ENCODE measurements at places on chromosomes 3 and 15.

- no peak for DNase-seq
Observed at GRCh38 chr15:100250176-100250800, 91.5 kb downstream of the ADAMTS17 start.

- DNase-seq: no peak
Observed at GRCh38 chr3:28326458-28326926, 22.0 kb upstream of the ZCWPW2 start.

GRCh38 chr3:125331243-125331642 is 43.9 kb downstream of the ZNF148 start:
- no peak for DNase-seq

GRCh38 chr3:156299569-156299968 is 179.2 kb downstream of the KCNAB1 start:
- DNase-seq: no peak

DNA sequence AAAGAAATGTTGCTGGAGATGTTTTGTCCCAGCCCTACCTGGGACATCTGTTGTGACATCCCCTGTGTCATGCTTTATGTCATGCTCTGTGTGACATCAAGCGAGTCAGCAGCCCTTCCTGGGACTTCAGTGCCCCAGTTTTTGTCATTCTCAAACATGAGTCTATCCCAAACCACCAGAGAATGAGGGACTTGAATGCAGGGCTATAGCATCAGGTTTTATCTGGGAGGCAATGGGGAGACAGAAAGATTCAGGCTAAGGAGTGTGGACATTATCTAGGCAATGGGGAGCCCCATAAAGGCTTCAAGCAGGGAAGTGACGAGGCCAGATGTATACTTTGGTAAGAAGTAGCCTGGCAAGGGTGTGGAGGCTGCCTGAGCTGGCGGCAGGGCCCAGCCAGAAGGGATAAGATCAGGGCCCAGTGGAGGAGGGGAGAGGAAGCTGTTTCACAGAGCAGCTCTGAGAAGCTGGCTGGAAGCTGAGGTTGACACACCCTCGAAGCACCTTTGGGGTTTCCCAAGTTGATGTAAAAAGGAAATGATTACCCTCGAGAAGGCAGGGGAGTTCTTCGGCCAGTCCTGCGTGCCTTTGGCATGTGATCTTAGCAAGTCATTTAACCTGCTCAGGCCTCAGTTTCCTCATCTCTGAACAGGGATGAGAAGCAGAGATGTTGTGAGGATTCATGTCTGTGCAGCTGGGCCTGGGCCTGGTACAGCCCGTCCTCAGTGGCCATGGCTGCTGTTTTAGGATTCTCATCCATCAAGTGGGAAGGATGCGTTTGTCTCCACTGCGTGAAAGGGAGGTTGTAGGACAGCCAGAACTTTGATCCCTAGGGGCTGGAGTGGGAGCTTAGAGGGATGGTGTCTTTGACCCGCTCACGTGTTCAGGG is 34.3 kb downstream of the IRAK2 start:
- peak; percentile 62 for DNase-seq

DNA sequence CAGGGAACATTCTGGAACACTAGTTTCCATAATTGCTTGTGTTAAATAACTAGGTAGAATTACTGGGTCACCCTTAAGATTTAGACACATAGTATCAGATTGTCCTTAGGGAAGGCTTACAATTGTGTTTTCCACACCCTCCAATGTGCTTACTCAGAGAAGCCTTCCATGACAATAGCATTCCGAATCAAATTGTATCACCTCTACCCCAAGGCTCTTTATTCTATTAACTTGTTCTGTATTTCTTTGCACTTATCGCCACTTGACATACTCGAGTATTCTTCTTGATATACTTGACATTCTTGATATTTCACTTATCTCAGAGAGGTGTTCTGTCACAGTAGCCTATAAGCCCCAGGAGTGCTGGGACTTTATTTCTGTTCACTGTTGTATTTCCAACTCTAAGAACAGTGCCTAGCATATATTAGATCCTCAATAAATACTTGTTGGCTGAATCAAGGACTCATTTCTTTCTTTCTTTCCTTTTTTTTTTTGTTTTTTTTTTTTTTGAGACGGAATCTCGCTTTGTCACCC is 238.9 kb upstream of the PDZRN3 start:
- DNase-seq: no peak

- DNase-seq: no peak
Observed at GRCh38 chr15:84890670-84891162, 6.3 kb downstream of the SLC28A1 start.

DNA sequence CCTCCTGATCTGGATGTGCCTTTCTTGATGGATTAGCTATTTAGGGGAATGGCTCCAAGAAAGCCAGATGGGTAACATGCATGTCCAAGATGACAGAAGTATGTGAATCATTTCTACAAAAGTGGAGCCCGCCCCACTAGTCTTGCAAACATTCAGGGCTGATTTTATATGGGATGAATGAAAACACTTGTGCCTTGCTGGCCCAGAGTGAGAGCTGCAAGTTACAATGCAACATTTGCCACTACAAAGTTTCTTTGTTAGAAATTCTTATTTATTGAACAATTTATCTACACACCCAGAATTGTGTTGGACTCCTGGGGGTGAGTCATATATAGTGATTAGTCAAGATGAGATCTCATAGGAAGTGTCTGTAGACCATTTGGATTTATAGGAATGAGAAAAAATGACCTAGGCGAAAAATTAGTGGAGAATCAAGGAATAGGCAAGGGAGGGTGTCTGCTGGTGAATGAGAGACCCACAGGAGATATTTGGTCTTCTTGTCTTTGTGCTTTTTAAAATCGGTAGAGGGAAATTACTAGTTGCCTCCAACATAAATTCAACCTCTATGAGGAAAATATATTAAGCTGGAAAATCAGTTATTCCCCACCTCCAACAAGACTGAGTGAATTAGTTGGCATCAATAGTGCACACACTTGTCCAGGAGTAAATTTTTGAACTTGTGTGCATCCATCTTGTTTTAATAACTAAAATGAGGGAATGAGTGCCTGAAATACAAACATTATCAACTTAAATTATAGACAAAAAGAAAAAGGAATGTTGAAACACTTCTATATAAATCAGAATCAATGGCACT is 53.5 kb upstream of the DCBLD2 start:
- DNase-seq: no peak

GRCh38 chr3:36493051-36493450 is 112.7 kb downstream of the STAC start:
- peak; percentile 32 for DNase-seq

- no peak for DNase-seq
Observed at GRCh38 chr3:190165253-190165652, 44.6 kb upstream of the P3H2 start.

DNA sequence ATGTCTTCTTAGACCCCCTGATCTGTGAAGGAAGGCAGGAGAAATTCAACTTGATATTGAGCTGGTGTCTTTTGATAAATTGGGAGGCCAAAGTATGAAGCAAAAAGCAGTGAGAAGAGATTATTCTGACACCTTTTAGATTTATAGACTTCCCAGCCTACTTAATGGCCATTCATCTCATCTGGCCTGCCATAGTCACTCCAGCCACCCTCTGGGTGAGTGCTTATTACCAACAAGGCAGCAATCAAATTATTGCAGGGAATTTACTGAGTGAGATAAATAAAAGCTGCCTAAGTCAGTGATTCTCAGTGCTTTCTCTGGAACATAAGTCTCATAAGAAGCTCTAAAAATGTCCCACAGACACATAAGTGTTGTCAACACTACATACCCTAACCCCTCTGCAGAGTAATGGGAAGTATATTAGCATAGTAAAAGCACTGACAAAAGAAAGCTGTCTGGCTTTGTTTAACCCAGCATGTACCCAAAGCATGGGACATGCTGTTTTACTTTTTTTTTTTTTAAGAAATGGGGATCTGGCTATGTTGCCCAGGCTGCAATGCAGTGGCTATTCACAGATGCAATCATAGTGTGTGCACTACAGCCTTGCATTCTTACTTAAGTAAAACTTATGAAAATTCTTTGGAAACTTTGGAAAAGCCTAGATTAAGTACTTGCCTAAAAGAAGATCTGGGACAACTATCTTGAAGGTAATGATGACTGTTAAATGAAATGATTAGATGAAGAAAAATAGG is 725.3 kb downstream of the TUSC7 start:
- DNase-seq: no peak

DNA sequence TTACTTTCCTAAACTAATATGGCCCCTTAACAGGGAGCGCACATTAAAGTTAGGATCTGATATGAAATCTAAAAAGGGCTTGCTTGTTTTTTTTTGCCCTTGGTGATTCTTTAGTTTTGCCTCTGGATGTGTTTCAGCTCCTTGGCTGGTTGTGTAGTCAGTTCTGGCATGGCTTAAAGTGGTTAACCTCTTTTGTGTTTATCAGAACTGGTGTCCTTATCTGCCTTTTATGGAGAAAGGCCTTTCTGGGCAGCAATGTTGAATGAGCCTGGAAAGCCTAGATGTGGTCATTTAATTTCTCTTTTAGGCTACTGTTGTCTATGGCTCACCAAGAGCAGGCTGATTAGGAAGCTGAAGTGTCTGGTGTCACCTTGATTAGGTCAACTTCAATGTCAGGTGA is 254.5 kb upstream of the ROPN1 start:
- no peak for DNase-seq

DNA sequence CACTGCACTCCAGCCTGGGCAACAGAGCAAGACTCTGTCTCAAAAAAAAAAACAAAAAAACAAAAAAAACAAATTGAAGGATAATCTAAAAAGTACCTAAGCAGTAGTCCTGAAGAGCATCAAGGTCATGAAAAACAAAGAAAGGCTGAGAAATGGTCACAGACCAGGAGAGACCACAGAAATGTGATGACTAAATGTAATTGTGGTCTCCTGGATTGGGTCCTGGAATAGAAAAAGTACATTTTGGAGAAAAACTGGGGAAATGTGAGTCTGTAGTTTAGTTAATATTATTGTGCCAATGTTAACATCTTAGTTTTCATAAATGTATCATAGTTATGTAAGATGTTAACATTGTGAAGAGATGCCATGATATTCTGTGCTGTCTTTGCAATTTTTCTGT is 267.5 kb upstream of the NR2E3 start:
- DNase-seq: no peak

GRCh38 chr15:78255421-78256043 is 8.8 kb upstream of the DNAJA4 start:
- DNase-seq: no peak

DNA sequence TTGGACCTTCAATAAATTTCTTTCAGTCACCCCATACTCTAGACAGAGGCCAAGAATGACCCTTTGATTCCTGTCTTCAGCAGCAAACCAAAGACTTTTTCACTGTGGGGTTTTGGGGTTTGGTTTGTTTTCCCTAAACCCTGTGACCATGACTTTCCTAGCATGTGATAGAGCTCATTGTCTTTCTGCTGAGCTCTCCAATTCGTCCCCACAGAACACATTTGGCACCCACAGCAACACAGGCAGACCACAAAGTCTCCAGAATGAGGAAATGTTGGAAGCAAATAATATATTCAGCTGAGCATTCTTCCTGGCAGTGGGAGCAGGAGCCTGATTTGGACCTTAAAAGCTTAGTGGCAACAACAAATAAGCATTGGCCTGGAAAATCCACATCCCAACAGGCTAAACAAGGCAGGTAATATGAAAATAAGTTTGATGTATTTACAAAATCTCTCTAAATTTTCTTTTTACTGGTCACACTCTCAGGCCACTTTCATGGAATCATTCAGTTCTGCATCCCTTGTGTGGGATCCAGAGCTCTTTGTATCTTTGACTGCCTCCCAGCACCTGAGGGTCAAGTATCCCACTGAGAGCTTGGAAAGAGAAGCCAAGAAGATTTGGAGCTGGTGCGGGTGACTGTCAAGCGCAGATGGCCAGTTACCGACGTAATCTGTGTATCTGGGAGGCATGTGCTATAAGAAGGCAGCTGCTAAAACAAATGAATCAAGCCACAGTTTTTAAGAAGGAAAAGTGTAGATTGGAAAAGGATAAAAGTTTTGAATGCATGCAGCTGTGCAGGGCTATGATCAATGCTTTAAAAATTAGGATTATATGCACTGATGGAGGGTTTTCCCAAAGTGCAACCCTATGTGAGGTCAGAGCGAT is 36.5 kb upstream of the CPB1 start:
- peak; percentile 92 for DNase-seq

DNA sequence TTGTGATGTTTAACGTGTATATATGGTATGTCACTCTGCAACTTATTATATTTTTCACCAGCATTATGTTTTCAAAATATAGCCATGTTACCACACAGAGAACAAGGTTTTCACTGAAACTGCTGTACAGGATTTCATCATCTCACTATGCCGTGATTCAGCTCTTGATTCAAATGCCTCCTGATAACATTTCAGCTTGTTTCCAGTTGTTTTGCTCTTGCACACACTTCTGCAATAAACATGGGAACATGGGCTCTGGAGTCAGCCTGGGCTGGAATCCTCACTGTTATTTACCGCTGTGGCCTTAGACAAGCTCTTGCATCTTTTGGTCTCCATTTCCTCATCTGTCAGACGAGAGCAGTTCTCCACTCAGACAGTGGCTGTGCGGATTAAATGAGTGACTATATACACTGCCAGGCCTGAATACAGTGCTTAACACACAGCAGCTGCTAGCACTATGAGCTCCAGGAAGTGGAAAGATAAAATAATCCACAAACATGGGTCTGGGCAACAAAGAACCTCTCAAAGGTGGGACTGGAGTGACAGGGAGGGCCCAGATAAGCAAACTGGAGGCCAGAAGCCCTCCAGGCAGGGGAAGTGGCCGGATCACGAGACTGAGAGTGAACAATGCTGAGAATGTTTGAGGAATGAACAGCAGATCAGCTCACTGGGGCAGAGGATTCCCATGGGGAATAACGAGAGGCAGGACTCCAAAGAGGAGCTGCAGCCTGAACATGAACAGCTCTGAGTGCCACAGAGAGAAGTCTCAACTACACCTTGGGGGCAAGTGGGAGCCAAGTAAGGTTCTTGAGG is 17.7 kb downstream of the NTRK3 start:
- no peak for DNase-seq

DNA sequence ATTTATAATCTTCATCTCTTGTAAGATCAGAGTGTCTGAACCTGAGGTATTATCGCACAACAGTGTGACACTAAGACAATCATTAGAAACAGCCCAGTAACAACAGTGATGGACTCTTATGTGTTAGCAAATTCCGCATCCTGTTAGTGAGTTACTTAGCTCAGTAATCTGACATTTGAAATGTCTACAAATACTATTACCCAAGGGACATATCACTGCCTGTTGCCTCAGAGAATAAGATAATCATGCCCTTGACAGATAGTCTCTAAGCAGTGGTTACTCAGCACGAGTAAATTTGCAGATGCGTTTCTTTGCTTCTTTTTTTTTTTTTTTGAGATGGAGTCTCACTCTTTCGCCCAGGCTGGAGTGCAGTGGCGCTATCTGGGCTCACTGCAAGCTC is 13.4 kb upstream of the RTP1 start:
- no peak for DNase-seq

GRCh38 chr3:183210341-183210740 is 42.7 kb upstream of the B3GNT5 start:
- peak; percentile 51 for DNase-seq

DNA sequence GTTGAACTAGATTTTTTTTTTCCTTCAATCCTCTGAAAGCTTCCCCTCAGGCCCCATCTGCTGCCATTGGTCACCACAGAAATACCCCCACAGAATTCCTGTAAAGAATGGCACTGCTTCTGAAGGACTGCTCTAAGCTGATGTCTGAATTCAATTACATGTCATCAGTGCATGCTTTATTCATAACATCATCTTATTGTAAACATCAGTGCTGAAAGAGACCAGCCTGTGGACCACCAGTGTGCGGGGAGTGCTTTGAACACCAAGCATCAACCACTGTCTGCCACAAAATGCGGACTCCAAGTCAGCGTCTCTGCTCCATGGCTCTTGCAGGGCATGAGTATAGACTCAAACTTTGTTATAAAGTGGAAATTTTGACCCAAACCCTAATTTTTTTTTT is 11.6 kb downstream of the PHLDB2 start:
- no peak for DNase-seq

All from suppressor macrophage (primary cell).